ENCODE measurements at places on chromosomes 4 and X.

GRCh38 chrX:17616936-17617335, 120.4 kb upstream of the SCML1 start:
- DNase-seq, result no peak

DNA sequence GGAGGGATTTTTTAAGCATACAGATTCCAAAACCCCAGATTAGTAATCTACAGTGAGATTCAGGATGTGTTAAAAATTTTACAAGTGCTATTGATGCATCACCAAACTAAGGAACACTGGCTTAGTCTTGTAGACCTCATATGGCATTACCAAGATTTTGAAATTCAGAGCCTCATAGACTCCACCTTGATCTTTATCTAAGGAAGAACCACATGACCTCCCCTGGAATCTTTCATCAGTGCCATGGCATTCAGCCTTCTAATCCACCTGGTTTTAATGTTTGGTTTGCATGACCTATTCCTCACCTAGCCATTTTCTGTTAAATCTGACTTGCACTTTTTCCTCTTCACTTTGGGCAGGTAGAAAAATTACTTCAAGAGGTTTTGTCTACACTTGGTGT, 171.6 kb downstream of the NKX6-1 start:
- no peak for DNase-seq

DNA sequence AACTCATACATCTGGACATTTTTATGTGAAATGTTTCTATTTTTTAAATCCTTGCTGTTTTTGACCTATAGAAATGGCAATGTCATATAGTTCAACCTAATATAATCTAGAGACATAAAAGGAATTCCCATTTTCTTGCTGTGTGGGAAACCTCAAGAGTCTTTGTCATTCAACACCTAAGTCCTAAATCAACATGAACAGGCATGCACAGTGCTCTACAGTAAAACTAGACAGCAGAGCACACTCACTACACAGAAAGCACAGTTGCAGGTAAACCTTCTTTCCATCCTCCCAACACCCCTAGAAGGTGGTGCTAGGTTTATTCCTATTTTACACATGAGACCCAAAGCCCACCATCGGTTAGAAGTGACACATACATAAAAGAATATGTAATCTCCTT, 79.1 kb upstream of the C1QTNF7 start:
- DNase-seq, result no peak

DNA sequence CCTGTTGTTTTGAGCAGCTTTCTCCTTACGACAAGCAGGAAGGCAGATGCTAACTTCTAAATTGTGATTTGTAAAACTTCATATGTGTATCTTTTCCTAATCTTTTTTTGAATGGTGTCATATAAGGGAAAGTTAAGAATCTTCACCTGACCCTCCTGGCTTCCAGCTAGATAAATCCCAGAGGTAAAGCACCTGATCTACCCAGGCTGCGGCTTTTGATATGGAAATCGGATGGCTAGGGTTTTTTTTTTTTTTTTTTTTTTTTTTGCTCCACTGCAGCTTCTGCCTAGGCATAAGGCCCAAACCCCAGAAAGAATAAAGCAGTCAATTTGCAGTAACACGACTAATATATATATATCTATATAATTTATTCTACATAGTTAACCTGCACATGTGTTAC, 10.0 kb downstream of the MAB21L2 start:
- no peak for DNase-seq

DNA sequence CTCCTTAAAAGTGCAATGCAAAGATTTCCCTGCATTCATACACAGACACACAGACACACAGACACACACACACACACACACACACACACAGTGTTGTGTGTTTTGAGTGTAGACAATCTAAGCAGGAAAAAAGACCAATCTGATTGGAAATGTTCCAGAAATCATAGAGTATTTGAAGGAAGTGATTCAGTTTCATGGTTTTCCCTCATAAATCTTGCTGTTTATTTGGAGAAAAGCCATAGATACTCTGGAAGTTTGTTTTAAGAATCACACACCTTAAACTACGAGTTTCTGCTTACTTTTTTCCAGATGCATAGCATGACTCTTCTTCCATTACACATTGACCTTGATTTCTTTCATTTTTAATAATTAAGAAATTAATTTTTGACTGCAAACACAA, 298.5 kb upstream of the BMP3 start:
- DNase-seq, result no peak

- DNase-seq, result no peak
Measured at GRCh38 chr4:184845367-184846021, 19.7 kb upstream of the ACSL1 start.

DNA sequence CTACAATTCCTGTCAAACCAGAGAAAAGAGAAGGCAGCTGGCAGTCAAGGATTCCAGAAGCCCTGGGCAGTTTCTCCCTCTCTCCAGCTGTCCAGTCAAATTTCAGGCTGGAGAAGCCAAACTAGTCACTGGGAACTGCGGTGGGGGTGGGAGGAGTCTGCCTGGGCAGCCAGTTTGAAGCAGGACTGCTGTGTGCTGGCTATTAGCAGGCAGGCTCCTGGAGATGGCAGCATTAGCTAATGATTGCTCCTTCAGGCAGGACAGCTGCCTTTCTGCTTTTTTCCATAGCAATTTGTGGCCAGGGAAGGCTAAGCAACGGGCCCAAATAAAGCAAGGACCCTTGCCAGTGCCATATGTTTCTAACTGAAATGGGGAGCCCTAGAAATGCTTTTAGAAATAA, 44.7 kb upstream of the FGF13 start:
- no peak for DNase-seq

DNA sequence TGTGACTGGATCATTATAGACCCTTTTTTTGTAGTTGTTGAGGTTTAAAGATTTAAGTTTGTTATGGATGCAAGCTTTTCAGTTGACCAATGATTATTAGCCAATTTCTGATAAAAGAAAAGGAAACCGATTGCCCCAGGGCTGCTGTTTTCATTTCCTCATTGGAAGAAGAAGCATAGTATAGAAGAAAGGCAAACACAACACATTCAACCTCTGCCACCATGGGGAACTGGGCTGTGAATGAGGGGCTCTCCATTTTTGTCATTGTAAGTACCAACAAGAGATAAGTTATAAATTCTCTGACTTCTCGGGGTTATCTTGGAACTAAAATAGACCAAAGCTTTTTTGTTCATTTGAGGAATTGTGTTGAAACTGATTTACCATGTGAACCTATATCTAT, at the start of gene CYBB:
TSS of gene CYBB (plus strand) at position 203 of the 400 bp plus-strand sequence. CDS start at position 222, 19 bp downstream.
- no peak for DNase-seq

GRCh38 chrX:106286053-106286650, 118.0 kb downstream of the PWWP3B start:
- no peak for DNase-seq

GRCh38 chr4:43277003-43277402, 384.5 kb downstream of the GRXCR1 start:
- DNase-seq, result no peak

GRCh38 chr4:147219145-147219544, 261.8 kb upstream of the EDNRA start:
- DNase-seq, result no peak

DNA sequence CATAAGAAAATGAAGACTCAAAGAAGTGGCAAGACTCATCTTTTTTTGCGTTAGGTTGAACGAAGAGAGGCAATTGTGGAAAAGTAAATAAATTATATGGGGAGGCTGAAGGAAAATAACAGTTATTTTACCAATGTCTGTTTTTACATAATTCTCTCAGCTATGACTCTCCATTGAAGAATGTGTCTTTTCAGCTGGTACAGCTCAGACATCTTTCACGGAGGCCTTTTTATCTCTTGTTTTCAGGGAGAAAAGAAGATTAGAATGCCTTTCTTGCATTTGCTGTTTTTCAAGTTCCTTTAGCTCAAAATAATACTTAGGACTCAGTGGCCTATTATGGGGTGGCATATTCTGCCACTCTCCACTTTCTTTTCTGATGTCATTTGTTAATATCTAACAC, 153.0 kb downstream of the ADAM29 start:
- no peak for DNase-seq

- no peak for DNase-seq
Measured at GRCh38 chr4:36310793-36311192, 29.4 kb downstream of the DTHD1 start.

GRCh38 chrX:13688384-13688957, 457 bp upstream of the RAB9A start:
- no peak for DNase-seq

DNA sequence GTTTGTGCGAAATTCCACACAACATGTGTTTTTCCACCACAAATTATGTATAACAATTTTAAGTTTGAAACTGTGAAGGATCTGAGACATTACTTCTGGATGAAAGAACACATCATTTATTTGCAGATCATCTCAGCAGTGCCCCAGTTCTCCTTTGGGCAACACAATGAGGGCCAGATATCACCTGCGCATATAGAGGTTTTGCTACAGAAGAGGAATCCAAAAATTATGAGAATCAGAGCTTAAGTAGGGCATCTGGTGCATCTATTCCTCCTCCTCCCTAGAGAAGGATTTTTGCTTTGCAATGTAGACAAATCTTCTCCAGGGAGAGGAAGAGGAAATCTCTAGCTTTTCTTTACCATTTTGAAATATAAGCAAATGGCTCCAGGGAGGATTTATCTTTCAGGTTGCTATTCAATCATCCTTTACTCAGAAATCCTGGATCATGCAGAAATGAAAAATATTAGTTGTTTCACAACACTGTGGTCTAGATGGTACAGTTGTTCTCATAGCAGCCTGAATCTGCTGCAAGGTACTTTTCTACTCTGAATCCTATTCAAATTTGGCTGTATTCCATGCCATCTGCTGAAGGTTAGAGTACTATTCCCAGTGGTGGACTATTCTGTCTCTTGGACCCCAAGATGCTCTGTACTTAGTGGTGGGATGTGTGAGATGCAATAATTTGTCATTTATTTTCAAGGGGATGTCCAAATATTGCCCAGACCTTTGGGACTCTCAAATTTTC, 132.1 kb downstream of the SNCA start:
- DNase-seq, result no peak

DNA sequence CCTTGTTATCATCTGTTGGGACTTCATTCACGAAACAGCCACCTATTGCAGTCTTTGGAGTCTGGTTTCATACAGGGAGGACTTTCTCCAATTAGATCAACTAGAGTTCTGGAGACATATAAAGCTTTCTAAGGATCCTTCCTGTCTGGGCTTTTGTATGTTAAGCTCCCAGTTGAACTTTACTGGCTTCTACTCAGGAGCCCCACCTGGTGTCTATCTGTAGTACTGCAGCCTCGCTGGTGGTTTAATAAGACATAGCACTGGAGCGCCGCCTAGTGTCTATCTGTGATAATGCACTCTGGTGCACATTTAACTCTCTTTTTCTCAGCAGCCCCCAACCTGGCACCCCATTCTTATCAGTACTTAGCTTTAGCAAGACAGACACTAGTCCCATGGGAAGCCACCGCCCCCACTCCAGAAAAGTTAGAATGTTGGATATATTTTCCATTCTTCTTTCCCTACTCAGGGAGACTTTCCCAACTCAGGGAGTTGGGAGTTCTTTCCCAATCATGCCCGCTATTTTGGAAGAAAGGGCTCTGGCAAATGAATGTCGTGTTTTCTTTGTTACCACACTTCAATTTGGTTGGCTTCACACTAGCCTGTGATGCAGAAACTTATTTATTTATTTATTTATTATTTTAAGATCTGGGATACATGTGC, 36.9 kb upstream of the SYTL4 start:
- DNase-seq, result peak; percentile 76

GRCh38 chrX:73217621-73218020, 3.0 kb upstream of the NAP1L2 start:
- no peak for DNase-seq

GRCh38 chrX:17046478-17047097, 100.1 kb downstream of the REPS2 start:
- no peak for DNase-seq

DNA sequence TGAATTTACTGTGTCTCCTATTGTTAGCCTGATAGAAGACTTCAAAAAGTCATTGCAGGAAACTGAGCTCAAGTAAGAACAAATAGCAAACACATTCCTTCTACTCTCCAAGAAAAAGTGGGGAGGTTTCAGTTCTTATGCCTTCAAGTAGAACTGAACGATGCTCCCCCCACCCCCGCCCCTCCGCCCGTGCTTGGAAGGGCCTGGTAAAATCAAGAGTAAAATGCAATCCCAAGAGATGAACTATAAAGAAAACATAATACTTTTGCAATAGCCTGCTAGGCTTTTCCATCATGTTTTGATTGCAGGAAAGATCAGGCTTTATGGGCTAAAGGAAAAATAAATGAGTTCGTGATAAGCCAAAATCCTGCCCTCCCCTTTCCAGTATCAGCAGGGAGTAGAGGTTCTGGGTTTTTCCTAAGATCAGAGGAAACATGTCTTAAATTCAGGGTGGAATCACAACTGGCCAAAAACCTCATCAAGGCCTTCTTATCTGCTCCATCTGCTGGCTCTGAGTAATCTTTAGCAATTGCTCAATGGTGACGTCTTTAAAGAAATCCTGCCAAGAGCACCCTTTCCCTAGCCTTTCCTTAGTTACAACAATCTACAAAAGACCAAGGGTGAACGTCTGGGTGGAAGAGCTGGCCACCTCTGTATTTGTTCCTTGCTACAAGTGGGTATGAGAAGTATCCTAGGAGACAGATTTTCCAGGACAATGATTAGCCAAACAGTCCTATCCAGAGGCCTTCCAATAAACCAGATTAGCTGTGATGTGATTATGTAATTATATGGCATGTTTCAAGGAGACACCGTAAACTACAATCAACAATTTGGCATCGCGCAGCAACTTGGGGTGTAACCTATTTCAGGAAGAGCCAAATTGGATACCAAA, 66.3 kb upstream of the FAM9C start:
- DNase-seq, result no peak

GRCh38 chrX:35445912-35446311, 352.2 kb upstream of the MAGEB16 start:
- no peak for DNase-seq

Data from stimulated activated CD4-positive, alpha-beta T cell treated with anti-CD3 and anti-CD28 coated beads, TNF-alpha, amount 100 ng/mL, for 1 hour (primary cell).